T1000 (cell line): ENCODE measurements at places on chromosomes 5 and 9.

GRCh38 chr9:20832775-20833174, 148.7 kb downstream of the FOCAD start:
- no peak for DNase-seq

GRCh38 chr5:122144236-122144635, 14.9 kb downstream of the ZNF474 start:
- no peak for DNase-seq

GRCh38 chr9:132711846-132712245, 41.6 kb downstream of the GTF3C4 start:
- no peak for DNase-seq

- DNase-seq: no peak
Measured at GRCh38 chr9:6907772-6908381, 150.1 kb downstream of the KDM4C start.

DNA sequence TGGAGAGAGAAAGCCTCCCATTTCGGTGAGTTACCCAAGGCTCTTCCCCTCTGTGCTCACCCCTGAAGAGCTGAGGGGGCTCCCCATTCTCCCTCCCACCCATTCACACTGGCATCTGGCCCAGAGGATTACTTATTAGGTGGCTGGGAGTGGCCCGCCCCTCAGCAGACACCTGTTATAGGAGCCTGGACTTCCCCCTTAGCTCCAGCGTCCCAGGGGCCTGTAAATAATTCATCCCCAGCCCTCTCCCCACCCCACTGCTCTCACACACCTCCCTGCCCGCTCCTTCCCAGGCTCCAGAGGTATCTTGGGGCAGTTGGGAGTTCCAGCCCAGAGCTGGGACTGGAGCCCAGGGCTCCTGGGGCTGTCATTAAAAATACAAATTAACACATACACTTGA, 11.6 kb upstream of the SLC6A7 start:
- DNase-seq: no peak

DNA sequence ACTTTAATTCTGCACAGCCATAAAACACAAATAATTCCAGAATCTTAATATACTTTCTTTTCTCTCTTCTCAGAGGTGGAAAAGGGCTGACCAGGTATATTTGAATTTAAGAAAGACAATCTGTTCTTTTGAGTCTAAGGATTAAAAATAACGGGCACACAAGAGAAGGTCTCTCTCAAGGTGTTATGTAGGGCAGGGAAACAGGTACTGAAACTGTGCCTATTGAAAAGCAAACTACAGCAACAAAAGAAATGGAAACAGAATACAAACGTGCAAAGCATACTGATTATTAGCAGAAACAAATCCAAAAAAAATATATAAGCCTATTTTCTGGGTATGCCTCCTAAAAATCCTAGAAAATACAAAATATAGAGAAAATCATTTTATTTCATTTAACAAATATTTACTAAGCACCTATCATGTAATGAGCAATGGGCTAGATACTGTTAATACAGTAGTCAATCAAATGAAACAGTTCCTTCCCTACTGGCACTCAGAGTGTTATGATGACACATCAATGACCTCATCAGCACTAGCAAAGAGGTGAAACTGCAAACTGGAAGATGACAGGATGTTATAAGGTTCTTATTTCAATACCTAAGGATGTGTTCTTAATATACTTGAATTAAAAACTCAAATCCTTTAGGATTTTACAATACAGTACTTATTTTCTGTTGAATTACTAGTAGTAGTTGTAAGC, 87.7 kb downstream of the AUH start:
- DNase-seq: no peak

GRCh38 chr9:122940454-122940748, 419 bp upstream of the RABGAP1 start:
- DNase-seq: no peak
